Glomerular endothelial cell (primary cell): ENCODE measurements at places on chromosomes 13 and 19. TPM values are rescaled to one million over a fixed set of nuclear protein-coding genes. Genes with fewer than 3 reads are reported as not detected.

The TICAM1 gene
- 12.0 and 16.7 TPM in 2 replicates for total RNA-seq

The FFAR2 gene
- total RNA-seq, result not detected in 2 replicates

- peak; percentile 14 for DNase-seq
Measured at GRCh38 chr13:77751513-77752456, 54.3 kb downstream of the SLAIN1 start.

- DNase-seq, result no peak
Measured at GRCh38 chr13:100108913-100109507, 20.1 kb downstream of the PCCA start.

DNA sequence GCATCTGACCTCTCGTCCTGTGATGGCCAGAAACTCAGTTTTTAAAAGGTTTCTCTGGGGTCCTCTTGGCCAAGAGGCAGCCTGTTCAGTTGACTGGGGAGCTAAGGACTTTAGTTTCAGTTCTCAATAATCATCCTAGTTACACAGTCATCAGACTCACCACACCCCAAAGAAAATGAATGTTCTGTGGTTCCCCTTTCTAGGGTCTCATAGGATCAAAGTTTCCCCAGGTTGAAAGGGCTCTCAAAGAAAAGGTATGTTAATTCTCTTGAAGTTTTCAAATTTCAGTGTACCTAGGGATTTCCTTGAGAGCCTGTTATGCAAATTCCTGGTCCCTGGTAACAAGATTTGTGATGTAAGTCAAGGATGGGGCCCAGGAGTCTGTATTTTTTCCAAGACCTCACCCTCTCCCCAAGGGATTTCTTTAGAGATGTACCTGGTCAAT, 94.9 kb downstream of the FAM216B start:
- DNase-seq, result no peak

DNA sequence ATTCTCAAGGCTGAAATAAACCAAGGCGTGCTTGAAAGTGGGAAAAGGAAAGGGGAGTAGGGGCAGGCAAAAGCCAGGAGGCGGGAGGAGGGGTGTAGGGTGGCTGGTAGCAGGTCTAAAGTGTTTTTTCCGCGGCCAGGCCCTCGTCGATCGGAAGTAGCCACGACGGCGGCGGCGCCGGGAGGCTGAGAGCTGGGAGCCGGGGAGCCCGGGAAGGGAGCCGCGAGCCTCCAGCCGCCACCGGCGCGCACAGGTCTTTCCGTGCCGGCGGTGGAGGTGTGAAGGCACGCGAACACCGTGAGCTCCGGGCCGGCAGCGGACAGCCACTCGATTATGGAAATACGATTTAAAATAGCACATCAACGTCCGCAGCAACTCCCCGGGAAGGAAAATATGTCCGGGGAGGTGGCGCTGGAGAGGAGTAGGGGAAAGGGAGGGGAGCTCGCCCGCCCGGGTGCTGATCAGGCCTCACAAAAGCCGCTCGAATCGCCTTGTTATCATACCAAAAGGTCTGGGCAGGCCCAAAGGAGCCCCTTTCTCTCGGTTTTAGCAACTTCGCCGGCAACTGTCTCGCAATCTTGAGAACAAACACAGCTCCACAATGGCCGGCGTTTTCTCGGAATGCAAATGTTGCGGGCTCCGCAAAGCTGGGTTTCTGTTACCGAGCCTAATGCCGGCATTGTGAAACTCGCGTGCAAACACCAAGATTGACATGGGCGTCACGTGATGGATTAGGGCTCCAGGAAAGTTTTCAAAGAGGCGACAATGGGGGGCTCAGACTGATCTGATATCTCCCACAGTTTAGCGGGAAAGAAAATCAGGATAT, 2.9 kb upstream of the PCDH8 start:
- no peak for DNase-seq

DNA sequence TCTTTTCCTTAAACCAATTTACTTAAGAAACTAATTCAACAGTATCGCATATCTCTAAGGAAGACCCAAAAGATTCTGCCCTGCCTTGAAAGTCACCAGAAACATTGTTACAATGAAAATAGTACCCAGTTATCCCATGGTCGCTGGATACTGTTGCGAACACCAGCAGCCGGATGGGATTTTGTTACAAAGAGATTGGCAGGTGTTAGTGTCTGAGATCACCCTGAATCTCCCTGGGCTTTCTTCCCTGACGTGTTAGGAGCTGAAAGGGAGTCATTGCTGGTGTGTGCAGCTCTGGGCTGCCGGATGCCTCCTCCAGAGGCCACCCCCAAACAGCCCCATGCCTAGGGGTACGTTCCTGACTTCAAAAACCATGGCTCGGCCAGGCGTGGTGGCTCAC, 38.2 kb downstream of the PTPRS start:
- DNase-seq, result no peak

- no peak for DNase-seq
Measured at GRCh38 chr19:4264812-4265211, 14.3 kb upstream of the SHD start.
